ENCODE measurements at places on chromosomes 6 and 20.

GRCh38 chr6:39104528-39104927, 10.5 kb downstream of the SAYSD1 start:
- DNase-seq: no peak

GRCh38 chr6:150775415-150776203, 89.9 kb upstream of the MTHFD1L start:
- DNase-seq: no peak

- no peak for DNase-seq
Observed at GRCh38 chr6:2725999-2726567, 24.6 kb downstream of the MYLK4 start.

DNA sequence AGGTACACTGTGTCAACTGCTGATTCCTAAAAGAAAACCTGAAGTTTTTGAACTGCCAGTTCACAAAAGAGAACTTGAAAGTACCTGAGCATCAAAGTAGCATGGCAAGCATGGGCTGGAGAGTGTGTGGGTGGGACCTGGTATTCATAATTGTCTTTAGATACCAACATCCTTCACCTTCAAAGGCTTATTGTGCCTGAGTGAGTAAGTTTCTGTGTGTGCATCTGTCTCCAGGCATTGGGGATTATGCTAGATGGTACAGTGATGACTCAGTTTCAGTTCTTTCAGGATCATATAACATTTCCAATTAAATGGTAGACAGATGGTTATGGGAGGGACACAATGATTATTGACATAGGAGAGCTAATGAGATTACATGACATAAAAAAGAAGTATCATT, 238.5 kb downstream of the ZFAND3 start:
- DNase-seq: peak; percentile 59

- DNase-seq: no peak
Observed at GRCh38 chr6:3438190-3439167, 18.4 kb downstream of the SLC22A23 start.

DNA sequence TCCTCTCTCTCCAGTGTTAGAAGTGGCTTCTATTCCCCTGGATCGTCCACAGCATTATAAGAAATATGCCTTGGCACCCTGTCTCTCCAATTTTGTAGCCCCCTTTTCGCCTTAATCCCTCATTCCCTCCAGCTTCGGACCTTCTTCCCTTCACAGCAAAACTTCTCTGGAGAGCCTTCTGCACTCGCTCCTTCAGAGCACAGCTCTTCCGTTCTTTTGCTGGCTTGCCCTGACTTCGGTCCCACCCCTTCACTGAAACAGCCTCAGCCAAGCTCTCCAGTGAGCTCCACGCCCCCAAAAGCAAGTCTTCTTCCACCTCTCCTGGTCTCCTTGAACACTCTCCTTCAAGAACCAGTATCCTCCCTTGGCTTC, 134.7 kb upstream of the RNF24 start:
- no peak for DNase-seq

GRCh38 chr20:63106108-63106764, 99.5 kb upstream of the BHLHE23 start:
- no peak for DNase-seq

- peak; percentile 24 for DNase-seq
Observed at GRCh38 chr20:18287546-18287914, 797 bp upstream of the ZNF133 start.

- DNase-seq: no peak
Observed at GRCh38 chr20:33145521-33145920, 22.4 kb upstream of the BPIFA2 start.

Data from stimulated activated naive CD8-positive, alpha-beta T cell treated with anti-CD3 and anti-CD28 coated beads, Interleukin-15, Interleukin-2, amounts not matched to agents 100 U/mL and 50 U/mL, for 24 hours (primary cell).